IMR-90 (cell line): ENCODE measurements at places on chromosomes 4 and X. TPM values are rescaled to one million over a fixed set of nuclear protein-coding genes. Genes with fewer than 3 reads are reported as not detected.
A peak's percentile ranks its signal among the peaks of the same experiment; 100 is the strongest.

DNA sequence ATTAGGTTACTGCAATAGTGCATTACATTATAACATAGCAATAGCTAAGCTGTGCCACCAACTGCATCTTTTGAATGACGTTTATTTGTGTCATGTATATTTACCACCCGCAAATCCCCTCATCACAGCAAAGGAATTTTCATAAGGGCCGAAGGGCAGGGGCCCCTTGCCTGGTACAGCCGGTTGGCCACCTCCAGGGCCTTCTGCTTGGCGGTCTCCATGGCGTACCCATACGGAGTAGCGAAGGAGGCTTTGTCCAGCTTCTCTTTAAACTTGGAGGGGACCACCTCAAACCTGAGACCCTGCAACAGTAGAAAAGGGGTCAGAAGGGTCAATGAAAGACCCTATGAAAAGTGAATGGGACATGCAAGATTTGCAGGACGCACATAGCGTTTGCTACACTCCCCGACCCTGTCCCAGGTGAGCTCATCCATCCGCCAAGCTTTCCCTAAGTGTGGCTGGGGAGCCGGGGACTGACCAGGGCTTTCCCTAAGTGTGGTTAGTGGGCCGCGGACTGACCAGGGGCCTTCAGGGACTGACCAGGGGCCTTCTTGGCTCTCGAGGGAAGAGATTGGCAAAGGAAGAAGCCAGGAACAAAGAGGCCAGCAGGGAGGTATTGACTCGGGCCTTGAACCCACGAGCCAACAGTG, 10.6 kb downstream of the ASMTL start:
- no peak for DNase-seq

DNA sequence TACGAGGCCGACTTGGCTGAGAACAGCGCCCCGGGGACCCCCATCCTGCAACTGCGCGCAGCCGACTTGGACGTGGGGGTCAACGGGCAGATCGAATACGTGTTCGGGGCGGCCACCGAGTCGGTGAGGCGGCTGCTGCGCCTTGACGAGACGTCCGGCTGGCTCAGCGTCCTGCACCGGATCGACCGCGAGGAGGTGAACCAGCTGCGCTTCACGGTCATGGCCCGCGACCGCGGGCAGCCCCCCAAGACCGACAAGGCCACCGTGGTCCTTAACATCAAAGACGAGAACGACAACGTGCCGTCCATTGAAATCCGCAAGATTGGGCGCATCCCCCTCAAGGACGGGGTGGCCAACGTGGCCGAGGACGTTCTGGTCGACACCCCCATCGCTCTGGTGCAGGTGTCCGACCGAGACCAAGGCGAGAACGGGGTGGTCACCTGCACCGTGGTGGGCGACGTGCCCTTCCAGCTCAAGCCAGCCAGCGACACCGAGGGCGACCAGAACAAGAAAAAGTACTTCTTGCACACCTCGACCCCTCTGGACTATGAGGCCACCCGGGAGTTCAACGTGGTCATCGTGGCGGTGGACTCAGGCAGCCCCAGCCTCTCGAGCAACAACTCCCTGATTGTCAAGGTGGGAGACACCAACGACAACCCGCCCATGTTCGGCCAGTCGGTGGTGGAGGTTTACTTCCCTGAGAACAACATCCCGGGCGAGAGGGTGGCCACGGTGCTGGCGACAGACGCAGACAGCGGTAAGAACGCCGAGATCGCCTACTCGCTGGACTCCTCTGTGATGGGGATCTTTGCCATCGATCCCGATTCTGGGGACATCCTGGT, 2.4 kb downstream of the PCDH7 start:
- DNase-seq = no peak

DNA sequence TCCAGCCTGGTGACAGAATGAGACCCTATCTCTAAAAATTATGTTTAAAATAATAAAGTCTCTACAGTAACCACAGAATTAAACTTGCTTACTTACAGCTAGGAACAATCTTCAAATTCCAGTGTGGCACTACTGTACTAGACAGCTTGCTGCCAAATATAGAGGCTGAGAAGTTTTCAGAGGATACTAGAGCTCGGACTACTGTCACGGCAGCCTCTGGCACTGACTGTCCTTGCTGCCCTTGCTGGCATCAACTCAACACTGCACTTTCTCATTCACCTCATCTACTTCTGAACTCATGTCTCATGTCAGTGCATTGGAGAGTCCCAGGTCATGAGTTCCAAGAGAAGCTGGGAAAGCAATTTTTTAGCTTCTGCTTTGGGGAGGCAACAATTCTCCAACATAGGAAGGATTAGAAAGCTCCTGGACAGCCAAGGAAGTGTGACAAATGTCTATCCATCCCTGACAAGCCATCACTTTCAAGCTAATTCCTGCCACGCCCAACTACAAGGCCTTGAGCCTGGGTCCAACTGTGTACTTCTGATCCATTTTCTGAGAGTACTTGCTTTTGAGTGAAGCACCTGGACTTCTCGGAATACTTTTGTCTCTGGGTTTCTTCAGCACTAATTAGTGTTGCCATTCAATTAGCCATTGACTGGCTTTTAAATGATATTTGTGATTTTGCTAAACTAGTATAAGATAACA, 98.6 kb upstream of the NR3C2 start:
- DNase-seq = no peak

- DNase-seq = peak; percentile 52
Observed at GRCh38 chr4:156560701-156561100, 410.9 kb downstream of the PDGFC start.

Gene NOX1
- not detected in 2 replicates for total RNA-seq
